ENCODE measurements at places on chromosomes 7 and 10.

DNA sequence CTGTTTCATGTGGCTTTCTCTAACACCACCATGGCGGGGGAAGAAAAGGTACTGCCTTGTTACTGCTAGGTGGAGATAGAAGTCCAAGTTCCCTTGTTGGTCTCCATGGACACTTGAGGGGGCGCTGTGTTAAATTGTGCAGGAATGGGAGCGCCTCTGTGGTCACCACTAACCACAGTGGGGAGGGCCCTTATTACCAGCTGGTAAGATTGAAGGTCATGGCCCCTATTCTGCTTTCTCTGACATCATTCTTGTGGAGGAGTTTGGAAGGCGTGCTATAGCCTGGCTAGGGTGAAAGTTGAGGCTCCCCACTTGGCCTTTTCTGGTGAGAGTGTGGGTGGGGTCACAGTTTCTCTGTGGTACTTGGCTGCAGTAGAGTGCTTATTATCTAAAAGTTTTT lies 14.9 kb upstream of the MXI1 start:
- DNase-seq = no peak

- DNase-seq = no peak
Observed at GRCh38 chr7:153567426-153567825, 484.8 kb upstream of the DPP6 start.

- DNase-seq = no peak
Observed at GRCh38 chr7:15703732-15704131, 17.2 kb upstream of the MEOX2 start.

DNA sequence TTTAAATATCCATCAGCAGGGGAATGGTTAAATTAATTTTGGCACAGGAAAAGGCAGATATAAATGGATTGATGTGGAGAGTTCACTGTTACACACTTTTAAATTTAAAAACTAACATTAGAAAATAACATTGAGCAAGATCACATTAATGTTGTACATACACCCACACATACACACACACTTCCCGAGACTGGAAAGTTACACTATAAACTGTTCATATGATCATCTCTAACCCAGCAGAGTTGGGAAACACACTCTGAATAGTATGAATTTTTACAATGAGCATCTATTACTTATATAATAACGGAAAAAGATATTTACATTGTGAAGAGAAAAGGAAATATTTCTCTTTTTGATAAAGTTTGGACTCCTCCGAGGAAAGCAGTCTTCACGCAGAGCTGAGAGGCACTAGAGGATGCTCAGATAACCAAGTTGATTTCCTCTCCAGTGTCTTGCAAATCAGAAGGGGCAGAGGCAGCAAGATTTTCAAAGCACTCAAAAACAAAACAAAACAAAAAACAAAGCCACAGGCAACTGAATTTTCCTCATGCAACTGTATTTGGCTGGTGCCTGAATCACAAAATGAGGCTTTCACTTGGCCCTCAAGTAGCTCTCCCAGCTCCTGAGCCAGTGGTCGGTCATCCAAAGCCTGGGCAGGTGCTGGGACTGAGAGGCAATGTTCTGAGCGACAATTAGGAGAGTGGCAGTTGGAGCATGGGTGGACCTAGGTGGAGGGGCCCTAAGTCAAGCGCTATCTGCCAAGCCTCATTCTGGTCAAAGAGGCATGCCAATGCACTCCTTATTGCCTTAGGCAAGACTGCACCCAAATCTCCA lies 10.5 kb upstream of the GATAD1 start:
- no peak for DNase-seq

DNA sequence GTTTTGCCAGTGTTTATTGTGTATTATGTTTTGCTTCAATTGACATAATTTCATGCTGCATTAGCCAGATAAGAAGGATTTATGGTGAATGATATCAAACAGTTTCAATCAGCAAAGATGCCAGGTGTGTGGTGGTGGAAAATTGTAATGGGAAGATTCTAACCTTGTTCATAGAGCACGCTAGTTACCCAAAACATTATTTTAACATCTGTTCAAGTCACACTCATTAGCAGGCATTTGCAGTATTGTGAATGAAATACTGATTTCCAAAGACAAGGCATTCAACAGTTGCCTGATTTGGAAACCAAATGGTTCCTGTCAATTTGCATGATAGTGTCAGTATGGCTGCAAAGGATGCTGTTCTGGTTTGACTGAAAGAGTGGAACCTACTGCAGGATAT lies 129.7 kb downstream of the EPC1 start:
- DNase-seq = no peak

GRCh38 chr10:70558295-70558694 lies 44.2 kb downstream of the PRF1 start:
- DNase-seq = no peak

GRCh38 chr7:69588773-69589172 lies 9.5 kb upstream of the AUTS2 start:
- no peak for DNase-seq

GRCh38 chr7:22251281-22251680 lies 105.7 kb downstream of the RAPGEF5 start:
- DNase-seq = no peak

GRCh38 chr10:110815354-110816004 lies 56.2 kb upstream of the PDCD4 start:
- no peak for DNase-seq

- DNase-seq = no peak
Observed at GRCh38 chr10:93152136-93152535, 78.4 kb downstream of the CYP26A1 start.

- DNase-seq = no peak
Observed at GRCh38 chr7:37495574-37496184, 47.0 kb upstream of the ELMO1 start.

- no peak for DNase-seq
Observed at GRCh38 chr7:112271162-112271561, 64.7 kb downstream of the ZNF277 start.

GRCh38 chr10:132548106-132548823 lies 10.7 kb downstream of the INPP5A start:
- no peak for DNase-seq

- DNase-seq = no peak
Observed at GRCh38 chr7:5514440-5515035, 90.9 kb upstream of the TNRC18 start.

GRCh38 chr7:64465551-64465950 lies 97.3 kb downstream of the ZNF680 start:
- no peak for DNase-seq

GRCh38 chr10:80583685-80584084 lies 46.0 kb downstream of the SH2D4B start:
- DNase-seq = no peak

DNA sequence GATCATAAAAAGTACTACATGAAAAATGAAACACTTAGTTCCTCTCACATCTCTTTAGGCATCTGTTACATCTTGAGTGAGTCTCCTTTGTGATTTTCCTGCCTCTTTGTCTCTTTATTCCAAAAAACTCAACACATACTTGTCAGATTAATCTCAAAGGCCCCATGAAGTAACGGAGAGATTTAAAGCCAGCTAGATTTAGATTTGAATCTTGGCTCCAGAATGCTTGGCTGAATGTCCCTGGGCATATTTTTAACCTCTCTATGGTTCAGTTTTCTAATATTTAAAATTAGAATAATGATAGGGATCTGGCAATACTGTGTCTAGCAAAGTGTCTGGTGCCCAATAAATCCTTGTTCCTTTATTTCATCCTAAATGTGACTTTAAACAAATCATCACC lies 140.0 kb downstream of the DGKB start:
- no peak for DNase-seq

- DNase-seq = no peak
Observed at GRCh38 chr7:27046854-27047549, 48.8 kb downstream of the HOXA1 start.

DNA sequence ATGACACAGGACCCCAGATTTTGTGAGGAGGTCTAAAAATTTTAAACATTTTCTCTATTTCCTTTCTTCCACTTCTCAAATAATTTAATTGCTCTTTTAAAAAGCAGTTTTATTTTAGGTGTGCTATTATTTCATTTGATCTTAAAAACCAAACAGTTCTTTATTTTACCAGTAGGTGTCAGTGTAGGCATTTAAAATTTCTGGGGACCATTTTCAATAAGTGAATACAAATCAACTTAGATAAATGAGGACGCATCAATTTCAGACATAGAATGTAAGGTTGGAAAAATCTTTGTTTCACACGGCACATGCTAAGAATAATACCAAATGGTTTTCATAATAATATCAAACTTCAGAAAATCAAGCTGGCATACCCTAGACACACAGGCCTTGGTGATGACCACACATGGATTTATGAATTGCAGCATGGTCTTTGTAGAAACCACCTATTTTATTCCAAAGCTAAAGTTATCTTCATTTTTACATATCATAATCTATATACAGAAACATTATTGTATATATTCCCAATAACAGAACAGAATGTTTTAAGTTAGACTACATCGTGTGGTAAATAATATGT lies 127.6 kb upstream of the SLC26A5 start:
- no peak for DNase-seq

DNA sequence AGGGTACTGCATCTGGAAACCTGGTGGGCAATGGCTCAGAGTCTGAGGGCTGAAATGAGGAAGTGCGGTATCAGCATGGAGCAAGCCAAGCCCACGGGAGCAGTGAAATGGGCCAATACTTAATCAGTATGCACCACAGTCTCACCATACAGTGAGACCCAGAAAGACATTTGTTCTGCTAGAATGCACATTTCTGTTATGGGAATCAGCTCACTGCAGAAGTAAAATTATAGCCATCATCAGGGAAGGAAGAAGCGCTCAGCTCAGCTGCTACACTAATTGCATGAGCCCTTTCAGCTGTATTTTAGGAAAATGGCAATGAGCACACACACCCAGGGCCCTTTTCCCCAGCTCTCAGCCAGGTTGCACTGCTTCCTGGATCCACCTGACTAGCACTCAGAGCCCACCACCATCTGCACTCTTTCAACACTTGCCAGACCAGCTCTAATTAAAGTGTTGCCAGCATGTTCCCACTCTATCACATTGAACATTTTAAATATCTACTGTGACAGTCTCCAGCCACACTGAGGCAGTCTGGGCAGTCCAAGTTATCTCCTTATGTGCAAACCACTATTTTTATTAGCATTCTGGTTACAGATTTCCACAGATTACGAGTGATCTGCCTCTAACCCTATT lies 44.2 kb upstream of the PIK3AP1 start:
- DNase-seq = no peak

DNA sequence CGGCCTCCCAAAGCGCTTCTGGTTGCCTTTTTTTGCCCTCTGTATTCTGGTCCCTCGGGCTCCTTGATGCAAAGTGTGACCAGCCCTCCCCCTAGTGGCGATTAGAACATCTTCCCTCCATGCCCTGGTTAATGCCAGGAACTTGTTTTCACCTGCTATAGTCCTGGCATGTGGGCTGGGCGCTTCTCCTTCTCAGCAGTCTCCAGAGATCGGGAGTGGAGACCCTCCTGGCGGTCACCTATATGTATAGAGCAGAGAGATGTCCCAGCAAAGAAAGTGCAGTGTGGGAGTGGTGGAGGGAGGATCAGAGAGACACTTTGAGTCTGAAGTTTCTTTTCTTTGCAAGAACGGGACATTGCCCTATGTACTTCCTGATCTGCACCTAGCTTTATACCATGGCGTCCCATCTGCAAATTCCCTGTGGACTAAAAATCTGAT lies 264.1 kb downstream of the OTUD1 start:
- DNase-seq = peak; percentile 69

GRCh38 chr7:17194656-17195055 lies 103.8 kb upstream of the AHR start:
- DNase-seq = no peak

GRCh38 chr10:1519391-1519790 lies 217.9 kb downstream of the ADARB2 start:
- no peak for DNase-seq

DNA sequence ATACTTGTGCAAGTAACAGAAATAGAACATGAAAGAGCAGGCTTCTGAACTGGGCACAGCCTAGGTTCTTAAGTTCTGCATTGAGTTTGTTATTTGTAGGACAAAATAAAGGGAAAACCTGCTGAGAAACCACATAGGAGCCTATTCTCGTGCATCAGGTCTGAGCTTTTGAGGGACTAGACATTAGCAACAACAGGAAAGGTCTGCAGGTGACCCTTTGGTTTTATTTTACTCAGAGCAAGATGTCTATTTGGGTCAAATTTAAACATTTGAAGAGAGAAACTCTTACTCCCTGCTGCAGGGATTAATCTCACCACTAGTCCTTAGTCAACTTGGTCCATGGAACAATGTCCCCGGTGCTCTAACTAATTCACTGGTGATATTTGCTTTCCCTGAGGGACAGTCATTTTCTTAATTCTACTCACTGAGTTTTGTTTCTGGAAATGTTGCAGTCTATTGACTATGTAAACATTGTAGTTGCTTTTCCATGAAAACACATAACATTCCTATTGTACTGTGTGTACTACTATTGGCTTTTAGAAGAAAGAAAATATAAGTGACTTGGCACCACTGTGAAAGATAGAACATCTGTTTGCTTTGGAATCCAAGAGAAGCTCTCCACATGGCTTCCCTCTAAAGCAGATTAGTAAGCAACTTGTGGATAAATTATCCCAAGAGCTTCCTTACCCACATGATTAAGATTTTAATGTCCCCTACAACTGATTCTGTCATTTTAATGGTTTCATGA lies 108.2 kb downstream of the CHRM2 start:
- DNase-seq = no peak

DNA sequence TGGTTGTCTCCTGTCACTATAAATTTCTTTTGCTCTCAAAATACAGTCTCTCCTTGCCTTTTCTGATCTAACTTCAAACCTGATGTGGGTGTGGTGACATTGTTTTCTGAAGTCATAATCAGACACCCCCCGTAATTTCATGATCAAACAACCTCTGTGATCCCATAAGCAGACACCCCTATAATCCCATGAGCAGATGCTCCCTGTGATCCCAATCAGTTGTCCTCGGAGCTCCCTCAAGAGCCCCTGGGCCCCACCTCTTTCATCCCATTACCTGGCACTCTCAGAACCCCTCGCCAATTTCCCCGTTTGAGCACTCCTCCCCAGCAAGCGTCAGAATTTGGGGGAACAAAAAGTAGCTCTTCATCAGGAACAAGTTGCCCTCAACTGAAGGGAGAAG lies 246.3 kb upstream of the FZD8 start:
- no peak for DNase-seq

DNA sequence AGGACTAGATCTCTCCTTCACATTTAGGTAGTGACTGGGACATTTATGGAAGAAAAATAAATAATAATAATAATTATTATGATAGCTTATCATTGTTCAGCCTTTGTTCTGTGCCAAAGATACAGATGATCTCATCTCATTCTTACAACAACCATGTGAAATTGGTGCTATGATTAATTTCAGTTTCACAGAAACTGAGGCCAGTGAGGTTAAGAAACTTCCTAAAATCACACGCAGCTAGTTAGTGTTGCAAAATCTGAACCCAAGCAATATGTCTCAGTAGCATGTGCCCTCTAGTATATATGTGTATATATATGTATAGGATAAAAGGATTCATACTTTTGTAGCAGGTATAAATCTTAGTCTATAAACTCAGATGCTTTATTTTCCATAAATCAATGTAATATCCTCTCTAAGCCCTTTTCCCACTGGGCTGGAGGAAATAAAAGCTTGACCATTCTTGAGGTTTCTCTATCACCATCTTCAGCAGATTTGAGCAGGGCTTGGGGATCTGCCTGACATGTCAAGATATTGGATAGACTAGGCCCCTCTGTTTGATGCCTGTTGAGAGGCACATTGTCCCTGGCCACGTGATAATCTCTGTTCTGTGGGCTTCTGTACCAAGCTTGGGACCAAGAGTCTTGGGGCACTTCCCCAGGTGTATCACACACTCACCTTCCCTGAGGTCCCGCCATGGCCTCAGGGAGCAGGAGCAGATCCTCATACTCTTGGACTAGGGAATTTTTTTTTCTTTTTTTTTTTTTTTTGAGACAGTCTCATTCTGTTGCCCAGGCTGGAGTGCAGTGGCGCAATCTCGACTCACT lies 172.6 kb upstream of the NRP1 start:
- no peak for DNase-seq
